Glomerular endothelial cell (primary cell): ENCODE measurements at places on chromosomes 12 and 14. TPM values are rescaled to one million over a fixed set of nuclear protein-coding genes. Genes with fewer than 3 reads are reported as not detected.

Gene RIPK3
- 1.3 and 2.6 TPM in 2 replicates for total RNA-seq

Gene CFL2
- total RNA-seq: 69.6 and 74.9 TPM in 2 replicates

Gene TMEM52B
- not detected in 2 replicates for total RNA-seq

Gene SVOP
- not detected in 2 replicates for total RNA-seq

Gene GLT8D2
- 2.3 and 3.8 TPM in 2 replicates for total RNA-seq

Gene GEMIN2
- total RNA-seq: 9.3 and 24.3 TPM in 2 replicates

Gene GPR84
- not detected in 2 replicates for total RNA-seq

Gene PSMD9
- total RNA-seq: 68.3 and 75.0 TPM in 2 replicates

Gene NR1H4
- total RNA-seq: 0.15 TPM in 1 of 2 replicates, not detected in the other

Gene KITLG
- total RNA-seq: 64.9 and 86.0 TPM in 2 replicates

Gene METTL1
- 11.3 and 18.1 TPM in 2 replicates for total RNA-seq

Gene SNW1
- 48.1 and 58.3 TPM in 2 replicates for total RNA-seq

Gene PPP2R5C
- total RNA-seq: 63.6 and 66.9 TPM in 2 replicates

Gene CABP1
- 0.82 TPM in 1 of 2 replicates, not detected in the other for total RNA-seq

Gene PLBD1
- 0.23 and 0.29 TPM in 2 replicates for total RNA-seq

Gene PLEK2
- total RNA-seq: 11.3 and 13.8 TPM in 2 replicates

Gene RTL1
- total RNA-seq: 0.10 TPM in 1 of 2 replicates, not detected in the other

Gene PGAM5
- 42.4 and 45.0 TPM in 2 replicates for total RNA-seq

Gene OR6C4
- total RNA-seq: not detected in 2 replicates

Gene APOF
- not detected in 2 replicates for total RNA-seq

Gene CCDC175
- total RNA-seq: not detected in 2 replicates

Gene CD27
- 0.53 TPM in 1 of 2 replicates, not detected in the other for total RNA-seq

Gene SIRT4
- 0.24 and 0.88 TPM in 2 replicates for total RNA-seq

Gene KRT78
- not detected in 2 replicates for total RNA-seq

Gene BDKRB2
- 1.7 and 4.1 TPM in 2 replicates for total RNA-seq

Gene RFX4
- not detected in 2 replicates for total RNA-seq

Gene ARG2
- 7.1 and 17.0 TPM in 2 replicates for total RNA-seq

Gene ZFYVE21
- 90.4 and 121 TPM in 2 replicates for total RNA-seq

Gene TRPV4
- 5.9 and 7.1 TPM in 2 replicates for total RNA-seq

Gene OR10P1
- total RNA-seq: not detected in 2 replicates

Gene PLCZ1
- total RNA-seq: not detected in 2 replicates

Gene FAM186B
- total RNA-seq: 0.05 and 0.12 TPM in 2 replicates

Gene GALNT6
- total RNA-seq: 75.1 and 102 TPM in 2 replicates

Gene INHBC
- total RNA-seq: not detected in 2 replicates

Gene SERPINA10
- not detected in 2 replicates for total RNA-seq

Gene KRT85
- total RNA-seq: not detected in 2 replicates

Gene ANO4
- total RNA-seq: 0.05 and 1.6 TPM in 2 replicates

Gene RHOJ
- 57.3 and 103 TPM in 2 replicates for total RNA-seq

Gene AQP2
- not detected in 2 replicates for total RNA-seq

Gene HCAR2
- total RNA-seq: not detected in 2 replicates

Gene LHX5
- not detected in 2 replicates for total RNA-seq

Gene SLC39A2
- not detected in 2 replicates for total RNA-seq

Gene HAL
- total RNA-seq: 0.06 TPM in 1 of 2 replicates, not detected in the other

Gene DMAC2L
- total RNA-seq: 9.6 and 16.0 TPM in 2 replicates

Gene MFAP5
- 0.92 TPM in 1 of 2 replicates, not detected in the other for total RNA-seq

Gene KMT2D
- 89.2 and 117 TPM in 2 replicates for total RNA-seq

Gene PRICKLE1
- total RNA-seq: 6.8 and 7.1 TPM in 2 replicates

Gene SERPINA4
- total RNA-seq: not detected in 2 replicates

Gene DPPA3
- total RNA-seq: not detected in 2 replicates

Gene HIGD1C
- not detected in 2 replicates for total RNA-seq

Gene GDF3
- total RNA-seq: 0.53 and 0.78 TPM in 2 replicates

Gene RAB15
- 17.6 and 19.0 TPM in 2 replicates for total RNA-seq

Gene ETV6
- total RNA-seq: 16.4 and 27.9 TPM in 2 replicates

Gene PIWIL1
- 0.10 TPM in 1 of 2 replicates, not detected in the other for total RNA-seq

Gene ARMH4
- total RNA-seq: 5.7 and 6.6 TPM in 2 replicates

Gene LYZ
- total RNA-seq: not detected in 2 replicates

Gene CFAP251
- total RNA-seq: 3.0 and 13.5 TPM in 2 replicates
